Calu3 (cell line): ENCODE measurements at places on chromosomes 12 and 14. TPM values are rescaled to one million over a fixed set of nuclear protein-coding genes. Genes with fewer than 3 reads are reported as not detected.

KIF21A gene
- total RNA-seq: 26.0 and 28.7 TPM in 2 replicates

CSRNP2 gene
- total RNA-seq: 18.1 and 19.5 TPM in 2 replicates

KCNC2 gene
- not detected in 2 replicates for total RNA-seq

- no peaks in the 10 kb centered on the region for H3K27me3 ChIP-seq
- H3K4me3 ChIP-seq: peak overlapping the region; percentile 13
- no peak overlapping the region for H3K27ac ChIP-seq
- no peaks in the 10 kb centered on the region for H3K36me3 ChIP-seq
Measured at GRCh38 chr12:62891805-62892549, 43.0 kb downstream of the PPM1H start.

DNA sequence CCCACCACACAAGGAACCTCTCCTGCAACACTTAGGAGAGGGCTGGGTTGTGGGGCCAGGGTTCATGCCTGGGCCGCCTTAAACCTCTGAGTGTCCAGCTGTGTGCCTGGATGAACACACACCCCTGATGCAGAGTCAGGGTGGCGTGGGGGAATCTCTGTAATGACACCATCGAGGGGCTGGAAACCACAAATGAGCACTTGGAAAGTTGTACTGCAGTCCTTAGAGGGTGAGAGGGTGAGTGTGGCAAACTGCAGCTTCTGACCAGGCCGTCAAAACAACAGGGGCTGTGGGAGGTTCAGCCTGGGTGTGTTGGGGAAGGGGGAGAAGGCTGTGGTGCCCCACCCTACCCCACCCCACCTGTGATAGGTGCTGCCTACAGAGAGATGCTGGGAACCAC is 12.4 kb upstream of the KRT5 start:
- H3K4me3 ChIP-seq: no peak overlapping the region
- no peaks in the 10 kb centered on the region for H3K27me3 ChIP-seq
- H3K36me3 ChIP-seq: no peaks in the 10 kb centered on the region
- H3K4me1 ChIP-seq: no peaks in the 10 kb centered on the region
- H3K27ac ChIP-seq: no peak overlapping the region

DNA sequence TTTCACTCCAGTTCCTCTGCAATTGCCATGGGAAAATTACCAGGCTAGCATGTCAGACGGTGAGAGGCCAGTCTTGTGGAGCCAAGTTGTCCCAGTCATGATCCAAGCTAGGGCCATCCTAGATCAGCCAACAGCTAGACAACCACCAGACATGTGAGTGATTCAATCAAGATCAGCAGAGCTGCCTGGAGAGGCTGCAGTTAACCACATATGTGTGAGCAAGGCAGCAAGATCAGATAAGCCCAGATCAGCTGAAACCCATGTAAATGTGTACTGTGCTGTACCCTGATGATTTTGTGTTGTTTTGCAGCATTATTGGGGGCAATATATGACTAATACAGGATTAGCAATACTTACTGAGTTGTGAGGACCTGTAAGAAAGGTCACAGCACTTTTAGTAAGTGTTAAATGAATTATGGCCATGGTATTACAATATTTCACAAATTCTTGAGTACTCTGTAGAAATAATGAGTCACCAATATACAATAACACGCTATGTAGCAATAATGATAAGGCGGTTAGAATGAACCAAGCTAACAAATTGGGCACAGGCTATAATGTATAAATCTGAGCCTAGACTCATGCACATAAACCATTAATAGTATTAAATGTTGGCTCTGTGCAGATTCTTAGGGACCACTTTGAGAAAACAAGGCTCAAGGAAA is 91.4 kb downstream of the SUDS3 start:
- no peaks in the 10 kb centered on the region for H3K27me3 ChIP-seq
- H3K27ac ChIP-seq: no peak overlapping the region
- H3K4me1 ChIP-seq: no peaks in the 10 kb centered on the region
- no peaks in the 10 kb centered on the region for H3K36me3 ChIP-seq
- no peak overlapping the region for H3K4me3 ChIP-seq

DNA sequence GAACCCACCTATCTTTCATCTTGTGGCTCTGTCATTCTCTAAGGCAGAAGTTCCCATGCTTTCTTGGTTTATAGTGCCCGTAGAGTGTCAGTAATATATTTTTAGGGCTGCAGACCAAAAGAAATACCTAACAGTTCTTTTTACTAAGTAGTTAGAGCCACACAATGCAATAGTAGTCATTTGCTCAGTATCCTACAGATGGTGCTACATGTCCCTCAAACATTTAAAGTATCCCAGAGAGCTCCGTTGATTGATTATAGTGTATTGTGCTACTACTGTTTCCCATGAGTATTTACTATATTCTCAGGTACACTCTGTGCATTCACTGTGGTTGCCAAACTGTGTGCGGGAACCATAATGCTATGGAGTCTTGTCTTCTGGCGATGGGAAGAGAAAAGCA is 4.7 kb upstream of the PLBD1 start:
- DNase-seq: no peak
- peaks cover 7% of the 10 kb centered on the region for H3K4me1 ChIP-seq

DNA sequence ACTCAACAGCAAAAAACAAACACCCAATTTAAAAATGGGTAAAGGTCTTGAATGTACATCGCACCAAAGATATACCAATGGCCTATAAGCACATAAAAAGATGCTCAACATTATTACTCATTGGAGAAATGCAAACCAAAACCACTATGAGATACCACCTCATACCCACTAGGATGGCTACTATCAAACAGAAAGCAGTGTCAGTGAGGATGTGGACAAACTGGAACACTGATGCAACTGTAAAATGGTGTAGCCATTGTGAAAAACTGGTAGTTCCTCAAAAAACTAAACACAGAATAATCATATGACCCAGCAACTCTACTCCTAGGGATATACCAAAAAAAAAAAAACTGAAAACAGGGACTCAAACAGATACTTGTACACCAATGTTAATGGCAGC is 49.3 kb downstream of the CDK17 start:
- no peak for DNase-seq
- peaks cover 33% of the 10 kb centered on the region for H3K4me1 ChIP-seq
- no peaks in the 10 kb centered on the region for H3K27me3 ChIP-seq

DNA sequence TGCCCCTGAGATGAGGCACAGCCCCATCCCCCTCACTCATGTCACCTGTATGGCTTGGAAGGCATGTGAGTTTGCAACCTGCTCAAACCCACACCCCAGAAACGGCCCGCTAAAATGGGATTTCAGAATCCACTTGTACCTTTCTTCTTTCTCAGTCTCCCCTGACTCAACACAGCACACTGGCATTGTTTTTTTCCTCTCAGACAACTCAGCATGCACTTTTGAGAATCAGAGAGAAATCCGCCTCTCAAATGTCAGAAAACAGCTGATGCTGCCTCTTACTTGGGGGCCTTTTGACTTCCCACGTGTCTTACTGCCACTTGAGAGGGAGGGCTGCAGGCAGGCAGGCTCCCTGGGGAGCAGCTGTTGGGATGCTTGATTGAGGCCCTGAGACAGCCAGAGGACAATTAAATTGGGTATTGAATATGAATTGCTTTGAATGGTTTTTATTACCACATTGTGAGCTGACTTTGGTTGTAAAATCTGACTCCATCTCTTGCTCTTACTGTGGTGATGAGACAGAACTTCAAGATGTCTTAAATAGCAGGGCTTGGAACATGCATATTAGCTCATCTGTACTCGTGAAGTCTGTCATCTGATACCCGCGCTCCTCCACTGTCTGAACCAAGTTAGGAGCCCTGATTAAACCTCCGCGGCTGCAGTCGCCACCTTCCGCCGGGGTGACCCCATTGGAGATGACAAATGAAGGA is 96.6 kb downstream of the APAF1 start:
- H3K4me1 ChIP-seq: no peaks in the 10 kb centered on the region
- H3K36me3 ChIP-seq: no peaks in the 10 kb centered on the region
- DNase-seq: no peak
- peaks cover 47% of the 10 kb centered on the region for H3K27me3 ChIP-seq
- no peak overlapping the region for H3K4me3 ChIP-seq

- H3K36me3 ChIP-seq: no peaks in the 10 kb centered on the region
- no peak overlapping the region for H3K4me3 ChIP-seq
- H3K4me1 ChIP-seq: no peaks in the 10 kb centered on the region
- DNase-seq: no peak
- H3K27ac ChIP-seq: no peak overlapping the region
Measured at GRCh38 chr12:126361804-126362203, 1296.6 kb downstream of the AACS start.

GRCh38 chr14:96357216-96357615 is 5.9 kb downstream of the ATG2B start:
- H3K36me3 ChIP-seq: peaks cover 4% of the 10 kb centered on the region
- H3K27me3 ChIP-seq: no peaks in the 10 kb centered on the region
- no peaks in the 10 kb centered on the region for H3K4me1 ChIP-seq

GRCh38 chr12:58364389-58365086 is 423.2 kb downstream of the ATP23 start:
- no peak overlapping the region for H3K27ac ChIP-seq
- DNase-seq: no peak
- H3K4me3 ChIP-seq: no peak overlapping the region

BCL11B gene
- 0.24 and 0.59 TPM in 2 replicates for total RNA-seq

EML1 gene
- total RNA-seq: 2.5 and 4.7 TPM in 2 replicates

- no peaks in the 10 kb centered on the region for H3K4me1 ChIP-seq
- no peak overlapping the region for H3K27ac ChIP-seq
- H3K4me3 ChIP-seq: no peak overlapping the region
- H3K27me3 ChIP-seq: no peaks in the 10 kb centered on the region
- no peak for DNase-seq
- H3K36me3 ChIP-seq: no peaks in the 10 kb centered on the region
Measured at GRCh38 chr12:38736821-38737220, 168.6 kb downstream of the CPNE8 start.

KRT78 gene
- total RNA-seq: 0.59 and 0.69 TPM in 2 replicates

PELI2 gene
- total RNA-seq: 14.7 and 19.5 TPM in 2 replicates

DNA sequence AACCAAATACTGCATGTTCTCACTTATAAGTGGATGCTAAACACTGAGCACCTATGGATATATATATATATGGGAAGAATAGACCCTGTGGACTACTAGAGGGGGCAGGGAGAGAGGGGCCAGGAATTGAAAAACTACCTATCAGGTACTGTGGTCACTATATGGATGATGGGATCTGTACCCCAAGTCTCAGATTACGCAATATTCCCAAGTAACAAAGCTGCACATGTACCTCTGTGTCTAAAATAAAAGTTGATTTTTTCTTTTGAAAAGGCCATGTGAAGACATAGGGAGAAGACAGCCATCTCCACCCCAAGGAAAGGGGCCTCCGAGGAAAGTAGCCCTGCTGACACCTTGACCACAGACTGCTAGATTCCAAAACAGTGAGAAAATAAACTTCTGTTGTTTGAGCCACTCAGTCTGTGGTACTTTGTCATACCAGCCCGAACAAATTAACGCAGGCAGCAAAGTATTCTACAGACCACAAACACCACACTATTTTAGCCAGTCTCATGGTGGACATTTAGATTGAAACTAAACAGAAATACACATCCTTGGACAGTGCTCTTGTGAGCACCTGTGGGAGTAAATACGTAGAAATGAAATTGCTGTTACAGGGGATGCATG is 197.1 kb downstream of the EFCAB11 start:
- DNase-seq: no peak
- H3K4me3 ChIP-seq: no peak overlapping the region
- H3K4me1 ChIP-seq: no peaks in the 10 kb centered on the region
- no peaks in the 10 kb centered on the region for H3K36me3 ChIP-seq

HEATR5A gene
- total RNA-seq: 28.9 and 31.3 TPM in 2 replicates

DNA sequence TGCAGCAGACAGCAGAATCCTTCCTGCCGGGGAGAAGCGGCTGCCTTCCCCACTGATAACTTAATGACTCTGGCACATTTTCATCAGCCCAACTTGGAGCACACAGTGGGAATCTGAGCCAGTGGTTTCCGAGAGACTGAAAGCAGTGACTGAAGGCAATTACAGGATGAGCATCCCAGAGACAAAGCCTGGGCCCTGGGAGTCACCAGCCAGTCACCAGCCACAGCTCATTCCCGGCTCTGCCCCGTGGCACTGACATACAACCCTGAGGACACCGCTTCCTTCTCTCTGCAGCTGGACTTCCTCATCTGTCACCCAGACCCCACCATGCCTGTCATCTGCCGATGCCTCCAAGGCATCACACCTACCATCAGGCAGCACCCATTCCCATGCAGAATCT is 192.3 kb downstream of the DPF3 start:
- H3K27me3 ChIP-seq: no peaks in the 10 kb centered on the region
- no peaks in the 10 kb centered on the region for H3K36me3 ChIP-seq
- no peaks in the 10 kb centered on the region for H3K4me1 ChIP-seq
- no peak overlapping the region for H3K4me3 ChIP-seq
- H3K27ac ChIP-seq: no peak overlapping the region
- DNase-seq: no peak
